ENCODE measurements at places on chromosomes 7 and 10. TPM values are rescaled to one million over a fixed set of nuclear protein-coding genes. Genes with fewer than 3 reads are reported as not detected.

DNA sequence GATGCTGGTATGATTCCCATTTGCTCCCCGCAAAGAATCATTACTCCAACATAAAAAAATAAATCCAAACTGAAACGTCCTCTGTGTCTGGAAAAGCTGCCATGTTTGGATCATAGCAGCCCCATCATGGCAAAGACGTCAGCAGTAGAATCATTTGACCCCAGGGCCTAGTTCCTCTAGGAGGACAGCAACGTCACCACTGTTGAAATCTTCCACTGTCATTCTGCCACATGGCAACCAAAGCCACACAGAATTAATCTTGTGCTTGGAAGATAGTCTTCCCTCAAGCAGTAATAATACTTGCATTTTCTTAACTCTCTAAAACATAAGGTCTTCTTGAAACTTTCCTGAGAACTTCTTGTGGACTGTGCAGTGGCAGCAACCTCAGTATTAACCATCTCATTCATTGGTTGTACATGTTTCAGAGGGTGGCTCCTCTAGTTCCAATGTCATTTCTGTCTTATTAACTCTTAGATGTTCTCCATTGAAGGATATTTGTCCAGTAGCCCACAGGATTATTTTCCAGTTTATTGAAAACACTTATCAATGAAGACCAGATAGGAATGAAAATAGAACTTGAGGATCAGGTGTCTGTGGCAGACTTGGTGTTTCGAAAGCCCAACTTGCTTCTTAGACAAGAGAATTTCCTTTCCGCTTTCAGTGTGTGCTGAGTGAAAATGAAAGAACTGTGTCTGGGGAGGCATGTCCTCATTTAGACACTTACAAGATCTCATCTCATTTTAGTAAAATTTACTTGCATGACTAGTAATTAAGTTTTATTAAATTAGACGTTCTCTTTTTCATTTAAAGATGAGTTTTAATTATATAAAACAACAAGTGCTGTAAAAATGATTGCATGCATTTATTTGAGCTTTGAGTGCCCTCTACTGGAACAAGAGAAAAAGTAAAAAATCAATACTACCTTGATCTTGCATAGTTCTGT, 28.9 kb upstream of the INHBA start:
- DNase-seq = no peak

- DNase-seq = no peak
Measured at GRCh38 chr10:47047127-47047504, 135.9 kb downstream of the PTPN20 start.

DNA sequence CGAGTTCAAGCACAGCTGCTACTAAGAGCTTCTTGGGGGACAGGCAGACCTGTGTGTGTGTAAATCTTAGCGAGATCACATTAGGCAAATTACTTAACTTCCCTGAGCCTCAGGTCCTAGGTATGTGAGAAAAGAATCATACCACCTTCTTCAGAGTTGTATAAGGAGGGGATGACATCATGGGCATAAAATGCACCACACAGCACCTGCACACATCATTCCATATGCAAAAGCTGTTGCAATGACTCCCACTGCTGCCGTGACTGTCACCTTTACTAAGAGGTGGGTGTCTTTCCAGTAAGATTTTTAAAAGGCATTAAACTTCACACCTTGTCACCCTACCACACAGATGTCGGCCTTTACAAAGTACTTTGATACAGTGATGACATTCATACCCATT, 146.0 kb downstream of the FANK1 start:
- DNase-seq = no peak

GRCh38 chr10:89309156-89310055, 7.6 kb downstream of the IFIT2 start:
- no peak for DNase-seq

GRCh38 chr7:134085311-134085710, 41.8 kb upstream of the LRGUK start:
- DNase-seq = no peak

SUGCT gene
- total RNA-seq = 5.2 TPM

ELN gene
- total RNA-seq = 321 TPM

CFAP69 gene
- total RNA-seq = 15.3 TPM

TUBAL3 gene
- total RNA-seq = 0.20 TPM

SPDYE9 gene
- total RNA-seq = 0.10 TPM

All from skin of body (tissue), 3 donors.